Metanephros (tissue), 2 donors: ENCODE measurements at places on chromosomes 3 and 15. TPM values are rescaled to one million over a fixed set of nuclear protein-coding genes. Genes with fewer than 3 reads are reported as not detected.

The ILDR1 gene
- total RNA-seq: 6.4 TPM

The CAMK2N2 gene
- 0.70 TPM for total RNA-seq

The SPINT1 gene
- 105 TPM for total RNA-seq

The SNURF gene
- 59.5 TPM for total RNA-seq

The C3orf85 gene
- 3.6 TPM for total RNA-seq

The SOX14 gene
- total RNA-seq: not detected

The MAP2K1 gene
- total RNA-seq: 38.4 TPM

The ACP3 gene
- 79.9 TPM for total RNA-seq

The SLC28A2 gene
- total RNA-seq: 0.23 TPM

The FEZF2 gene
- total RNA-seq: not detected

The MEX3B gene
- 16.7 TPM for total RNA-seq

The HESX1 gene
- total RNA-seq: 0.76 TPM

The PIERCE2 gene
- 2.6 TPM for total RNA-seq

The UPK1B gene
- total RNA-seq: 8.8 TPM

The HCLS1 gene
- 10.6 TPM for total RNA-seq

The PRKAR2A gene
- total RNA-seq: 24.2 TPM

The CLDND1 gene
- total RNA-seq: 80.9 TPM

The PP2D1 gene
- total RNA-seq: not detected

The FGF7 gene
- 18.9 TPM for total RNA-seq

The RPL32 gene
- total RNA-seq: 1,882 TPM

The CYP8B1 gene
- total RNA-seq: 0.35 TPM

The RARRES1 gene
- total RNA-seq: 22.3 TPM

The TNFAIP8L3 gene
- 1.5 TPM for total RNA-seq

The MYH15 gene
- total RNA-seq: 0.12 TPM

The ROBO2 gene
- 61.7 TPM for total RNA-seq

The LRRC31 gene
- total RNA-seq: not detected

The SUSD5 gene
- total RNA-seq: 4.4 TPM

The TKT gene
- total RNA-seq: 194 TPM

The NOX5 gene
- 0.23 TPM for total RNA-seq
